Activated T-cell treated with anti-CD3 and anti-CD28 coated beads, Interleukin-2, amount 50 U/mL, for 48 hours (primary cell): ENCODE measurements at places on chromosomes 1 and 21.

DNA sequence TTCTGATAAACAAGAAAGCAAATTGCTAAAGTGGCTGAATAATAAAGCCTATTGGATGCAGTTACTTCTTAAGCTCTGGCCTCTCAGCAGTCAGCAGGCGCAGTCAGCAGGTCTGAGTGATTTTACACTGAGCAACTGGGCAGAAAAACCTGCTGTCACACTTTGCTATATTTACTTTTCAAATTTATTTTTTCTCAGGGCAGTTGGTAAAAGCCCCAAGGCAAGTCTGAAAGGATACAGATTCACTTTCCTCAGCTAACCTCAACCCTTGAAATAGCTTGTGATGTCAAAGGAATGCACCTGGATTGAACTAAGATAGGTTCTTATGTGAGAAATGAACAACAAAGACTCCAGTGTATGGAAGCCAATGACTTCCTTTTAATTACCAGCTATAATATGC lies 34.0 kb downstream of the ATP5PF start:
- DNase-seq: no peak

DNA sequence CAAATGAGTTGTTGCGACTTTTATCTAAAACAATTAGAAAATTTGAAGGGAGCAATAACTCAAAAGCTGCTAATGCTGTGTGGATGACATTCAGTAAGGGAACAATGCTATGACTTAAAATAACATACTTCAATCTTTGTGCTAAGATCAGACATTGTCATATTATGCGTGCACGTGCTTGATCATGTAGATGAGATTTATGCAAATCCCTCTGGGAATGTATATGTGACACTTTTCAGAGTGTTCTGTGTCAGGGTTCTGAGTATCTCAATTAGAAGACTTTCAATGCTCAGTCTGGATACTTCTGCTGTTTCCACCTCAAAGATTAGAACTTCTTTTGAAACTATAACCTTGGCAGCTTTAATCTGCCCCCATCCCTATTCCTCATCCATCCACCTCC lies 18.6 kb upstream of the POU2F1 start:
- DNase-seq: no peak

- DNase-seq: no peak
These were observed at the start of gene KRTAP20-1 for GRCh38 chr21:30616125-30616524. TSS of gene KRTAP20-1 (plus strand) at chr21:30616425. CDS start at chr21:30616455, 30 bp downstream.

- no peak for DNase-seq
These were observed 19.7 kb upstream of the DYNLT5 start for GRCh38 chr1:66732407-66733166.

GRCh38 chr1:230248016-230248888 lies 177.9 kb downstream of the PGBD5 start:
- DNase-seq: peak; percentile 12

DNA sequence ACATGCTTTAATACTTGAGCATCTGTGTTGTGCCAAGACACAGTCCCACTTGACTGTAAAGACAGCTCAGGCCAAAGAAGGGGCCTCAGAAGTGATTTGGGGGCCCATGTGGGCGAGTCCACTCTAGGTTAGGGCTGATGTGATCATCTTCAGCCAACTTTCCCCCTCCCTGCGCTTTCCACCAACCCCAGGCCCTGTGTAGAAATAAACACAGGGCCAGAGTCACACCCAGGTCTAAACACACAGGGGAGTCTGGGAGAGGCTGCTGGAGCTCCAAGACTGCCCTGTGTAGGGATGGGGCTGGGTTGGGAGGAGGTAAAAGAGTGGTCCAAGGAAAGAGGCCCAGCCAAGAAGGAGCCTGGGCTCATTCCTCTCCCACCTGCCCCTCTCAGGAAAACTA lies 2.5 kb upstream of the WNT2B start:
- DNase-seq: no peak

DNA sequence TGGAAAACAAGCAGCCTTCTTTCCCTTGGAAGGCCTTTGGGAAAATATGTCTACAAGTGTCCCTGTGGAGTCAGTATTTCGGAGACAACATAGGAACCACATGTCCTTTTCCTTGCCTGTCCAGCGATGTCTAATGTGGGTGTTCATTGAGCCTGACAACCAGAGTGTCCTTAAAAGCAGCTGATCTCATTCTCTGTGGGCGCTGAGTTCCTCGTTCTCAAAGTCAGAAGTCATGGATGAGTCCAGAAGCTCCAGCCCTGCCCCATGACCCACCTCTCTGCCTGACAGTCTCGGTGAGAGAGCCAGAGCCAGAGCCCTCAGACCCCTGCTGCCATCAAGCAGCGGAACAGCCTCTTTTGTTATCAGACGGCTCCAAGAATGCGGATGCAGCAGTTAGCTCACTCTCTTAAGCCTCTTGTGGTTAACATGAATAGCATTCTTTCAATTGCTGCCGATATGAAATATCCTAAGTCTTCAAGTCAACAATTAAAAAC lies 329.2 kb downstream of the TGFB2 start:
- DNase-seq: no peak

DNA sequence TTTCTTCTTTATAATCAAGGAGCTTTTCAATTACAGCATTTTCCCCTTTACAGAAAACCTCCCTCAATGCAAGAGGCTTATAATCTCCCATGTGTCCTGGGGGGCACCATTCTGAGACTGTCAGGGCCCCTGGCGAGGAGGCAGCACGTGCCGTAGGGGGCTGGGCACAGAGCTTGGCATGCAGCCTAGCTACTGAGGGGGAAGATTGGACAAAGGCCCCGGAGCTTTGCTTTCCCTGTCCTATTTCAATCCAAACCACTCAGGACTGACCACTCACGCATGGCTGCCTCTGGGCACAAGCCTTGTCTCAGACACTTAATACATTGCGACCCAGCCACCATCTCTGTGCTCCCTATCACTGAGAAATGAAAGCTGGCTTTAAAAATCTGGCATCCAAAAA lies 2.8 kb upstream of the RAP1GAP start:
- DNase-seq: peak; percentile 15

DNA sequence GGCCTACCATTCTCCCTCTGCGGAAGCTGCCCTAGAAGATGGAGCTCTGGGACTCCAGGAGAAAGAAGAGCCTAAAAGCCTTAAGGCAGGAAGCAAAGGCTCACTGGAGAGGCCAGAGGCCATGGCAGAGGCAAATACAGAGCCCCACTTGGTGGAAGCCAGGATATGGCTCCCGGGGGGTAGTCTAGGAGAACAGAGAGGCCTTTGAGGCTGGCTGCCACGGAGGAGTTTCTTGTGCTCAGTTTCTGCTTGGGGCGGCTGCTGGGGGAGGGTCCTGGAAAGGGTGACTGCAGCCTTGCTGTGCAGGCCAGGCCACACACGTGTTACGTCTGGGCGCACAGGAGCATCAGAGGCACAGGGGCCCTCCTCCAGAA lies 5.4 kb downstream of the CC2D1B start:
- no peak for DNase-seq

DNA sequence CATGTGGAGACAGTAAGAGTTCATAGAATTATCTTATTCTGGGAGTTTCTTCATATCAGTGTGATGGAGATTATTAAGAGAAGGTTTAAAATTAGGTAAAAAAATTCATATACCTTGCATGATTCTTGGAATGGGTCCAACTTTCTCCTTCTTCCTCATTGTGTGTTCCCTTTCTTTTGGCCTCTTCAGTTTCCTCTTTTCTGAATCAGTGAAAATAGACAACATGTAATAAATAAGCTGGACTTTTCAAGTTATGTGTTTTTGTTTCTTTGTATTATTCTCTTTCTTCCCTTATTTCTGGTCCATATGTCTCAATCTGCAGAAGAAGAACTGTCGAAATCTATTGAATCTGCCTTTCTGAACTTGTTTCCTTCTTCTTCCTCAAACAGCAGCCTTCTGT lies 30.5 kb downstream of the C4BPA start:
- no peak for DNase-seq

DNA sequence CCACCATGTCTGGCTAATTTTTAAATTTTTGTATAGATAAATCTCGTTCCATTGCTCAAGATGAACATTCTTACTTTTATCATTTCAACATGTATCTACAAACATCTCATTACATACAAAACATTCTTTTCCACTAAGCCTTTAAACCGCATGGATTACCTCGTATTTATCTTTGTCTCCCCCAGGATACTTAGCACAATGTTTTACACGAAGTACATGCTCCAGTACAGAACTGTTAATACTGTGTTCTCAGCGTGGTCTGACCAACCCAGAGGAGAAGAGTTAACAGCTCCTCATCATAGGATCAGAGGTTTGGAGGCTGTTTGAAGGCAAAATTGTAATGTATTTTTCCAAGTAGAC lies 7.4 kb downstream of the PIK3C2B start:
- DNase-seq: no peak

- no peak for DNase-seq
These were observed 465.9 kb upstream of the DAB1 start for GRCh38 chr1:57889676-57890320.

DNA sequence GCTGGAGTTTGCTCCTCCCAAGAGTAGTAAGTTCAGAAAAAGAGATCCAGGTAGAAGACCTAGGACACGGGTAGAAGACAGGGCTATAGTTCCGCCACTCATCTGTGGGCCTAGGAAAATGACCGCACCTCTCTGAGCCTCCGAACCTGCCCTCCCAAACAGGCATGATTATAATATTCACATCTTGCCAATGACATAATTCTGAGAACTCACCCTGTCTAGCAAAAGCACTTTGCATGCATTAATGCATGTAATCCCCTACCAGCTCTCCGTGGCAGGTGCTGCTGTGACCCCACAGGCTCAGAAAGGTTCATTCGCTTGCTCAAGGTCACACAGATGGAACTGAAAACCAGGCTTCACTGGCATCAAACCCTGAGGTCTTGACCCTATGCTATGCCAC lies 88.0 kb downstream of the SPSB1 start:
- no peak for DNase-seq

DNA sequence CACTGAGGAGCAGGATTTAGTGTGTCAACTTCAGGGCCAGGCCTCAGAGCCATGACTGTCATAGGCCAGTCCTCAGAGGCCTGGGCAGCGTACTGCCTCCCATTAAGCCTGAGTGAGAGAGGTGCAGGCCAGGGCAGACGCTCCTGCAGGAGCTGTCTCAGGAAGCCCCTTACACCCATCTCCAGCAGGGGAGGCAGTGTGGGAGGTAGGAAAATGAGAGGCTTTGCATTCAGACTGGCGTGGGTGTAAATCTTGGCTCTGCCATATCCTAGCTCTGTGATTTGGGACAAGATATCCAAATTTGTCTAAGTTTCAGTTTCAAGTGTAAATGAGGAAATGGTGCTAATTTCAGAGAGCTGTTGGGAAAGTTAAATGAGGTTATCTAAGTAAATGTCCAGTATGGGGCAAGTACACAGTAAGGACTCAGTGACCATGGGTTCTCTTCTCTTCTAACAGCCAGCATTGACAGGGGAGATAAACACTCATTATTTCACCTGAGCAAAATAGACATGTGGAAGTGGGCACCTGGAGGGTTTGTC lies 184.1 kb downstream of the ZSCAN20 start:
- DNase-seq: no peak

DNA sequence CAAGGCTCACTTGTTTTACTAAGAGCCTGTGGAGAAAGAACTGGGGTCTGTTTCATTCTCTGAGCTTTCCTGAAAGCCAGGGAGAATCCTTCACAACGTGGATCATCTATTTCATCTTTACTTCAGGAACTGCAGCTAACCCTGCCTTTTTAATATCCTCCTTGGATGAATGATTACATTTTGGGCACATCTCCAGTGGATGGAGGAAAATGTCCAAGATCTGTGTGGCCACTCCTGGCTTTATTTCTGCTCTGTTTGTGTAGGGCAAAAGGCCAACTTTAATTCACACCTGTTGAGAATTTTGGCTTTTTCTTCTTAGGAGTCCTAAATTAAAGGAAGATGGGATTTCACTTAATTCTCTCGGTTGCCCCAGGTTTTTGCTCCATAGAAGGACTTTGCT lies 69.5 kb upstream of the CACNA1E start:
- no peak for DNase-seq

- DNase-seq: no peak
These were observed 12.2 kb downstream of the CRABP2 start for GRCh38 chr1:156692925-156693847.

DNA sequence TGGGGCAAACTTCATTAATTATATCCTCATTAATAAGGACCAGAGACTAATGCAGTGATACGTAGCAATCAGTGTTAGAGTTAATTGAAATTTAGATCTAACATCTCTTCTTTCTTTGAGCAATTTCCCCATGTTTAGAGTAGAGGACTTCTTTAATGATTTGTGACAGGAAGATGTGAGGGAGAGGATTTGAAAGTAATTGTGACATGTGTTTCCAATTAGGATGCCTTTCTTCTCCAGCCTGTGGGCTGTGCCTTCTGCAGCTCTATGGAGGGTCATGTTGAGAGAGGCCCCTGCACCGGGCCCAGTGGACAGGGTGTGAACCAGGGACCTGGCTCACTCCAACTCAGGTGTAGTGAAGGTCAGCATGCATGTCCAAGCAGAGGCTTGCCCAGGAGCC lies 103.0 kb downstream of the GREM2 start:
- no peak for DNase-seq
